ENCODE measurements at places on chromosomes 1 and 21.

DNA sequence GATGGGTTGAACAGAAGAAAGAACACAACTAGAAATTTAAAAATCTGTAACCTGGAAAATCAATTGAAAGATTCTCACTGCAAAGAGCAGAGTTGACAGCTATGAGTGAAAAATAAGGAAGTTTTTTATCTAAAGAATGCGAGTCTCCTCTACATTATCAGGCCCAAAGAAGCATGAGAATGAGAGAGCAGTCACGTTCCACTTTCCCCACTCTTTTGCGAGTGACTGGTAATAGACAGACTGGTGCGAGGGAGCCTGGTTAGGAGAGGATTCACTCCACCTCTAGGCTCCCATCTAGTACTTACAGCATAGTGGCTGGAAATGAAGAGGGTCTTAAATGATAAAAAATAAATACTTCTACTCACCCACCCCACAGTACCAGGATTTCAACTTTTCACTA, 52.0 kb downstream of the PRDX6 start:
- no peak for DNase-seq

DNA sequence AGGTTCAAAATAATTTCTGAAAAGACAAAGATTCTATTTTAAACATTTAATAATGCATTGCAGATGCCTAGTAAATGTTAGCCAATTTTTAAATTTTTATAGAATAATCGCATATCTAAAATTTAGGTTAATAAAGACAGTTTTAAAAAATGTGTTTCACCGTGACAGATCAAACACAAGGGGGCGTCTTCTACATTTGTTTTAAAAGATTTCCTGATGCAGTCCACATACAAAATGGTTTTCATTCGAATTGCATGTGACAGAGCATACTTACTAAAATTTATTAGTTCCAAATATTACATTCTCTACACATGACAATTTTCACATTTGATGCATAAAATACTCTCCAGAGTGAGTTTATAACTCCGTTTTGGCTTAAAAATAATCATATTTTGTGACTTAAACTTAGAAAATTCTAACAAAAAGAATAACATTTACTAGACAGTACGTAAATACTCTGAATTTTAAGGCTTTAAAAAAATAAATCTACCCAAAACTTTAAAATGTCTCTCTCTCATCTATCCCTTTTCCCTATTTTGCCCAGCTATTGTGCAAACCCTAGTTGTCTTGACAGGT, 75.5 kb downstream of the ADAMTS1 start:
- DNase-seq = peak; percentile 57

GRCh38 chr1:106502659-106503058, 553.8 kb upstream of the PRMT6 start:
- no peak for DNase-seq

DNA sequence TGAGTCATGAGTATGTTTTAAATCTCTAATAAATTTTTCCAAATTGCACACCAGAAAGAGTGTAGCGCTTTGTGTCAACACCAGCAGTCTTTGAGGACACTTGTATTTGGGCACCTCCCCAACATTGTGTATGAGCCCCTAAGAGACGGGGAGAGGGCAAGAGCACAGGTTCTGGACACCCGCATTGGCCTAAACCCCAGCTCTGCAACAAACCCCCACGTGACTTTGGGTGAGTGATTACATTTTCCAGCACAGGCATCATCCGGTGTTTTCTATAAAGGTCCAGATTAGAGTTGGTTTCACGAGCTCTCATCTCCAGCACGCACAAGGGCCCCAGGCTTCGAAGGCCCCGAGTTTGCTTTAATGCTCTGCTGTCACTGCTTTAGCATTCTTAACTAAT, 66.3 kb upstream of the SLC45A1 start:
- no peak for DNase-seq

- no peak for DNase-seq
These were observed 53.5 kb upstream of the C8B start for GRCh38 chr1:57019236-57019839.

DNA sequence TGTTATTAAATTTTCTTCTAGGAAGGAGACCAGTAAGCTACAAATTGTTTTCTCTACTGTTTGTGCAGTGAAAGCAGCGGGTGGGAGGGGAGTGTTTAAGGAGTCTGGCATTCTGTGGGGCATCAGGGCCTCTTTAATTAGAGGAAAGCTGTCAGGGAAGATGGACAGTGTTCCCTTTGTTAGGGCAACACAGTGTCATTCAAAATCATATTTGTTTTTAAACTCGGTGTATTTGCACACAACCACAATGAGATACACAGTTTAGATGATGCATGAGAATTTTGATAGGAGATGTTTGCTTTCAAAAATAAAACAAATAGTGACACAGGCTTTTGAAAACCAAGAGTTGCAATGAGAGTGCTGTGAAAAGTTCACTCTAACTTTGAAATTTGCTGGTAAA, 15.1 kb upstream of the ST6GALNAC3 start:
- no peak for DNase-seq
